ENCODE measurements at places on chromosomes 2 and 18.

- DNase-seq, result no peak
These were observed 1.7 kb upstream of the HOXD12 start for GRCh38 chr2:176097820-176098365.

DNA sequence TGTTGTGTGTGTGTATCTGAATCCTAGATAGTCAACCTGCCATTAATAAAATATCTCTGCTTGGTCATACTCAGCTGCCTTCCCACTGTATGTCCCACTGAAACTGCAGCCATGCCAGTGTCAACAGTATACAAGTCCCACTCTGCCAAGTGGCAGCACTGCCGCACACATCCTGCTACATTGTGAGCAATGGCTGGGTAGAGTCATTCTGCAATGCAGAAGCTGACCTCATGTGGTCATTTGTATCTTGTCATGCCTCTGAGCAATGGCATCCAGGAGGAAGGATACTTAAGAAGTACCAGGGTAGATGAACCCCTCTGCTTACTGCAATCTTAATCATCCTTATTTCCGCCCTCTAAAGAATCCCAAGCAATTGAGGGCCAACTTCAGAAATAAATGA is 302.2 kb upstream of the DDX18 start:
- DNase-seq, result no peak

DNA sequence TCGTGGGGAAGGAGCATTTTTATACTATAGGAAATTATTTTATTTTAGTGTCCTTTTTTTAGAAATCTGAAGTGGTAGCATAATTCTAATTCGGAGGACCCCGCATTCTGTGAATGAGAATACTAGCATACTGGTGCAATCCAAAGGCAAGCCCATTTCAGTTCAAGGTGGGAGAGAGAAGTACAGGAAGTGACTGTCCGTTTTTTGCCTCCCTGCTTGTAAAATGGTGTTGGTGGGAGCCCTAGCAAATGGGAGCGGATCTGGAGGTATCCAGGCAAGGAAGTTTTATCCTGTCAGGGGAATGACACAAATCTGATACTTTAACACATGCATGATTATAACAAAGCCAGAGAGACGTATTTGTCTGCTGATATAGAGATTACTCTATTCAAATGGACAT is 141.7 kb downstream of the ESCO1 start:
- DNase-seq, result no peak

DNA sequence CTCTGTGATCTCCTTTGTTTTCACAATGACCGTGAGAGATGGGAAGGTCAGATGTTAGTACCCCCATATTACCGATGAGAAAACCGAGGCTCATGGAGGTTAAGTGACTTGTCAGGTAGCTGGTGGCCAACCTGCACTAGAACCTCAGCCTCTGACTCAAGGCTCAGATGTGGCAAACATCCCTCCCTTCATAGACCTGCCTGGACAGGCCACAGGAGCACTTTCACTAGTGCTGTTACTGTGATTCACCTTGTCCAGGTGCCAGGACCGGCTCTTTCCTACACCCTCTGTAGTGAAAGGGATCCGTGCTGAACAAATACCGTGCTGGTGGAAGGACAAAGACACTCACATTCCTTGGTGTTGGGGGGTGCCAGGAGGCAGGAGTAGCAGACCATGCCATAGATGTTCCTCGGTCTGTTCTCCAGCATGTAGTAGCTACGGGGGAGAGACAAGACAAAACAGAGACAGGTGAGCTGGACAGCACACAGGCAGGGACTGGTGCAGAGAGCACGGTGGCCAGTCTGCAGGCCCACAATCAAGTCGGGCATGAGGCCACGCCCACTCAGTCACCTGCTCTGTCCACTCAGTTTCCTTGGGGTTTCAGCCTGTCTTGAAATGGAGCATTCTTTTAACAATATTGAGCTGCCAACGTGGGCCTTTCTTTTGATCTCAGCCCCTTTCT is 65.9 kb downstream of the EDAR start:
- DNase-seq, result no peak

- peak; percentile 45 for DNase-seq
These were observed 35.7 kb upstream of the ST3GAL5 start for GRCh38 chr2:85924522-85924921.

- no peak for DNase-seq
These were observed 609.1 kb upstream of the SYT4 start for GRCh38 chr18:43886341-43886740.

GRCh38 chr2:100818606-100819369 is 1.2 kb upstream of the NPAS2 start:
- peak; percentile 50 for DNase-seq

GRCh38 chr2:124649001-124649400 is 623.9 kb downstream of the CNTNAP5 start:
- DNase-seq, result no peak

DNA sequence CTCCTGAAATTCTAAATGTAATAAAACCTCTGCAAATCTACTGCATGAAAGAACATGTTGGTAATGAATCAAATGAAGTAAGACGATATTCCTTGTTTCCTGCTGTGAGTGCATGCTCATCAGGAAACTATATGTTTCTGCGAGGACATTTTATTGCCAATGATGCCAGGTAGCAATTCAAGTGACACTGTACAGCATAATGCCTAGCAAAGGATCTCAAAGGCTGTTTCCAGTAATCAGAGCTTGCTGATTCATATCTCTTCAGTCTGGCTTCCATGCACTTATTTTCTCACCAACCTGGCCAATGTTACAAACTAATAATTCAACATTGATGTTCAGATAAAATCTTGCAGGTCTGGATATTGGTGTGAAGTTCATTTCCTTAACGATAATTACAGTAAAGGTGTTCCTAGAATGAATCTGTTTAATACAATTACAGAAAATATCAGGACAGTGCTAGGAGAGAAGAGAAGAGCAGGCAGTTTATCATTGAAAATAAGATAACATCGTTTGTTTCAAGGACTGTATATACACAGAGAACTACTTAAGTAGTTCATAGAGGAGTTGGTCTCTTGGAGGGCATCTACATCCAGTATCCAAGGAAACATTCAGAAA is 568.5 kb upstream of the SOX11 start:
- DNase-seq, result no peak

DNA sequence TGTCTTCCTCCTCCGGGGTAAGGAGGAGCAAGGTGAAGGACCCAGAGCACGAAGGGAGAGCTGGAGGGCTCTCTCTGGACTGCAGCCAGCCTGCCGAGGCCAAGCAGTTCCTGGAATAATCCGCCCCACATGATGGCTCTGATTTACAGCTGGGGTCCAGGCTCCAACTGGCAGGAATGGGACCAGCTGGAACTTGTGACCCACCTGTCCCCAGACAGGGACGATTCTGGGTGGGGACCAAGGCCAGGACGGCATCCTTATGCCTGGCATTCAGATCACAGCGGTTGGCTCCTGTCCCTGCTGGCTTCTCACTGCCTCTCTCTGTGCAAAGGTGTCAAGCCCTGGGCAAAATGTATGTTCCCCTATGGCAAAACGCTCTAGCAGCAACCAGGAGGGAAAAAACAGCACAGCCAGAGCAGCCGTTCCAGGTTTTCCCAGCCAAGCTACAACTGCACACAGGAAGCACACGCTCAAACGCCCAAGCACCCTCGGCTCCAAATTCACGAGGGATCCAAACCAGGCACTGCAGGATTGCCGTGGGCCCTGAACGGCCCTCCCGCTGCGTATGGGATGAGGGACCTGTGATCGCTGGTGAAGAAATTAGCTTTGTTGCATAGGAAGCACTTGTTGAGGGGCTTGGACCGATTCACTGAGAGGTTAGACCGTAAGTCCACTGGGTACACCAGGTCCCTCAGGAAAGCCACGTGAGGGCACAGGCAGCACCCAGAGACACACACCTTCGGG is 35.8 kb downstream of the FAM178B start:
- no peak for DNase-seq

DNA sequence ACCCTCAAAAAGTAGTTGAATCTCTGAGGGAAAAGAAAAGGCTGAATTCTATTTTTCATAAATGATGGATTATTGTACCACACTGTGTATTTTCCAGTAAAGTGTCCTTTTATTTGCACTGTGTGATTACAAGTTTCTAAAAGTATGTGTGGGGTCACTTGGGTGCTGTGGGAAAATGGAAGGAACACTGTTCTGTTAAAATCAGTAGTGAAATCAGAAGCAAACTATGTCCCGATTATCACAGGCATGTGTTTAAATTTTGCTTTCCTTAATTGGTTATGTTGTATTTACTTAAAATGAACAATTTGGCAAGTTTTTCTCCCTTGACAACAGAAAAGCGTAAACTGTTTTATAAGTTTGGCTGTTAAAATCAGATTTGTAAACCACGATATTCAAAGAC is 353.1 kb downstream of the ARHGAP15 start:
- DNase-seq, result no peak

DNA sequence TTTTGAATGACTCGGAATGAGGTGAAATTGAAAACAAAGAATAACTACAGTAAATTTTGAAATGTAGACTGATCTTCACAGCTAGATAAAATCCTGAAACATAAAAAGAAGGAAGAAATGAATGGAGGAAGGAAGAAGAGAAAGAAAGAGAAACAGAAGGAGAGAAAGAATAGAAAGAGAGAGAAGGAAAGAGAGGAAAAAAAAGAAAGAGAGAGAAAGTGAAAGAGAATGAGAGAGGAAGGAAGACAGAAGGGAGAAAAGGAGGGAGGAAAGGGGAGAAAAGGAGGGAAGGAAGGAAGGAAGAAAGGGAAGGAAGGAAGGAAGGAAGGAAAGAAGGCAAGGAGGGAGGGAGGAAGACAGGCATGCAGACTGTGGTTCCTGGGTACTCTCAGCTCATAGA is 982.6 kb downstream of the BCL11A start:
- no peak for DNase-seq

GRCh38 chr2:153105829-153106578 is 372.6 kb downstream of the RPRM start:
- no peak for DNase-seq

All from HTR-8/SVneo (cell line).